ENCODE measurements at places on chromosomes 5 and 9. TPM values are rescaled to one million over a fixed set of nuclear protein-coding genes. Genes with fewer than 3 reads are reported as not detected.

Gene MOB3B
- total RNA-seq = 0.26 TPM

GRCh38 chr5:19987612-19988361 is at the start of gene CDH18:
Gene CDH18, minus strand, starts transcription at chr5:19988200. Its CDS starts 149,214 bp downstream, at chr5:19838986.
- no peak for DNase-seq
- no peaks in the 10 kb centered on the region for H3K27me3 ChIP-seq
- H3K36me3 ChIP-seq = no peaks in the 10 kb centered on the region
- no peak within 1 kb of the TSS for H3K4me3 ChIP-seq

Gene AFAP1L1
- total RNA-seq = not detected

GRCh38 chr9:121278477-121279261 is 10.7 kb downstream of the GSN start:
- DNase-seq = peak; percentile 17
- H3K27me3 ChIP-seq = peaks cover 3% of the 10 kb centered on the region
- H3K27ac ChIP-seq = no peak overlapping the region
- H3K4me1 ChIP-seq = peaks cover 6% of the 10 kb centered on the region
- H3K36me3 ChIP-seq = no peaks in the 10 kb centered on the region
- H3K4me3 ChIP-seq = no peak overlapping the region

DNA sequence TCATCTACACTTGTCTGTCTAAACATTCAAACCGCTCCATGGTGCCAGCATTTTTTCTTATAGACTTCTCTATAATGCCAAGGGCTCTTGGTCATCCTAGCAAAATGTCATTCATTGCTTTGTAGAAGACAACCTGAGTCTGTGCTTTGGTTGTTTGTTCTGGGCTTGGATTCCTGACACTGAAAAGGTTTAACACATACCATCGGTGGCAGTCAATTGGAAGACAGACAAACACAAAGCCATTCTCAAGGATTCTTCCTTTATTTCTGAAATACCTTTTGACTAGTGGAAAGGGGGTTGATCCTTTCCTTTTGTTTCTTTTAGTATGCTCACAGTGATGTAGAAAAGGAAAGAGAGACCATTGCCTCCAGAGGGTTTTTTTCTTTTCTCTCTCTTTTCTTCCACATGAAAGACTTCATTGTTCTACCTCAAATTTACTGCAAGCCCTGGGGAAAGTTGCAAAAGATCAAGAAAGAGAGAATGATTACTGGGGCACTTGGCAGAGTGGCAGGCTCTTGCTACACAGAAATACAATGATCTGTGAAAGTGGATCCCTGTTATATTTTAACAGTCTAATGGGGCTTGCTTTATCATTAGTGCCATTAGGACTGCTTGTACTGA is 66.4 kb upstream of the TMC1 start:
- H3K4me3 ChIP-seq = no peak overlapping the region
- DNase-seq = no peak
- H3K27ac ChIP-seq = no peak overlapping the region
- peaks cover 2% of the 10 kb centered on the region for H3K27me3 ChIP-seq
- H3K4me1 ChIP-seq = peaks cover 6% of the 10 kb centered on the region
- no peaks in the 10 kb centered on the region for H3K36me3 ChIP-seq

DNA sequence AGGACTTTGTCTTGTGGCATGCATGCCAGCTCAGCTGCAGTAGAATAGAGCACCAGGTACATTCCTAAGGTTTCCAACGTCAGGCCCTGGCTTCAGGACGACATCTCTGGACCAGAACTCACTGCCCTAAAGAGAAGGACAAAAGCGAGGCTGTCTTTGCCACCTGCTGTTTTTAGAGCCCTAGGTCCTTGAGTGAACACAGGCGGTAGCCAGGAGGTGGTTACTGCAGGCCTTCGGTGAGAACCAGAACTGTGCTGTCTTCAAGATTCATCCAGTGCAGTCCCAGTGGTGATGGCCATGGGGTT is 288.9 kb upstream of the CDH18 start:
- H3K4me3 ChIP-seq = no peak overlapping the region
- H3K36me3 ChIP-seq = no peaks in the 10 kb centered on the region
- H3K27ac ChIP-seq = no peak overlapping the region

GRCh38 chr5:150320044-150320613 is 17.4 kb upstream of the ARSI start:
- peaks cover 11% of the 10 kb centered on the region for H3K27me3 ChIP-seq
- no peaks in the 10 kb centered on the region for H3K36me3 ChIP-seq
- H3K4me3 ChIP-seq = no peak overlapping the region

DNA sequence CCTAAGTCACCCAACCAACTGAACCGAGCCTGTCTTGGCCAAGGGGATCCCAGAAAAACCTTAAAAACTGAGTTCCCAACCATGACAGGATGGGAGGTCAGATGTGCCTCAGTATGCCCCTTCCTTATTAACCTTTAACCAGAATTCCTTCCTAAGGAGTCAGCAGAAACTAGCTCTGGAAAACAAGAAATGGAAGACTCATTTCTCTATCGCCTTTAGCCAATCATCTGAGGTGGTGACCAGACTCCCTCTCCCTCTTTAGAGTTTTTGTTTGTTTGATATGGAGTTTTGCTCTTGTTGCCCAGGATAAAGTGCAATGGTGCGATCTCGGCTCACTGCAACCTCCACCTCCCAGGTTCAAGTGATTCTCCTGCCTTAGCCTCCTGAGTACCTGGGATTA is 37.5 kb downstream of the SLC28A3 start:
- H3K27ac ChIP-seq = no peak overlapping the region
- DNase-seq = no peak
- H3K27me3 ChIP-seq = no peaks in the 10 kb centered on the region
- peaks cover 46% of the 10 kb centered on the region for H3K4me1 ChIP-seq

Gene DCAF12
- 49.7 TPM for total RNA-seq

Gene SLC6A7
- not detected for total RNA-seq

Gene ARHGEF39
- total RNA-seq = 8.8 TPM

Gene PCDHA9
- not detected for total RNA-seq

DNA sequence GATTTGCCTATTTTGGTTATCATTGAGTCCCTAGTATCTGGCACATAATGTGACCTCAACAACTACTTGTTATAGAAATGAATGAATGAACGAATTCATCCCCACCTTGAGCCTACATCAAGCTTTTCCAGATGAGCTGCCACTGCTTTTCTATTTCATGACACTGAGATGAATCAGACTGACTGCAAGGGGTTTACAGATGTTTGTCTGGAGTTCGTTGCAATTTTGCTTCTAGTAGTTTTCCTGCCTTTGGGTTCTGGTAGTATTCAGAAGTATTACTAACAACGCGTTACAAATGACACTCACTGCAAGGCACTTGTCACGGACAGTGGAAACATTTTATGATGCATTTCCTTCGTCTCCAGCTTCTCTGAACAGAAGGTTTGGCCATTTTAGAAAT is 222.3 kb downstream of the CD180 start:
- peaks cover 13% of the 10 kb centered on the region for H3K36me3 ChIP-seq
- H3K4me3 ChIP-seq = no peak overlapping the region
- no peak for DNase-seq
- peaks cover 11% of the 10 kb centered on the region for H3K4me1 ChIP-seq
- H3K27ac ChIP-seq = no peak overlapping the region
- H3K27me3 ChIP-seq = no peaks in the 10 kb centered on the region

GRCh38 chr9:38079461-38080031 is 10.5 kb upstream of the SHB start:
- no peaks in the 10 kb centered on the region for H3K36me3 ChIP-seq
- no peak overlapping the region for H3K27ac ChIP-seq
- H3K4me1 ChIP-seq = no peaks in the 10 kb centered on the region
- no peak overlapping the region for H3K4me3 ChIP-seq
- H3K27me3 ChIP-seq = peaks cover 3% of the 10 kb centered on the region

DNA sequence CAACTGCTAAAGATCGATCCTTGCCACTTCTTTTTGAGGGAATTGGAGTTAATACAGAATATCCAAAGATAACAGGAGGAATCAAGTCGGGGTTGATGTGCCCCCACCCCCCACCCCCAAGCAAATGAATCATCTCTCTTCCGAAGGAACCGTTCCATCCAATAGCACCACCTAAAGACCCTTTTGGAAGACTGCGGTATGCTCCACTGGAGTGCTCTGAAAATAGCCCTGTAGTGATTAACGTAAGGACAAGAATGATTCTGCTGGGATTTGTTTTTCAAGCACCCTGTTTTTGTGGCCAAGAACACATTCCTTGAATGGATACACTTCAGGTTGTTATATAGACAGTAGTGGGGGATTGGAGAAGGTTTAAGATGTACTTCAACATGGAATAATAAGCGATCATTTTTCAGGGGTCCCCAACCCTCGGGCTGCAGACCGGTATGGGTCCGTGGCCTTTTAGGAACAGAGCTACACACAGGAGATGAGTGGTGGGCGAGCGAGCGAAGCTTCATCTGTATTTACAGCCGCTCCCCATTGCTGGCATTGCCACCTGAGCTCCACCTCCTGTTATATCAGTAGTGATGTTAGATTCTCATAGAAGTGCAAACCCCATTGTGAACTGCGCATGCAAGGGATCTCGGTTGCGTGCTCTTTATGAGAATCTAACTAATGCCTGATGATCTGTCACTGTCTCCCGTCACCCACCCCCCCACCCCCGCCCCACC is 44.5 kb upstream of the TMEM252 start:
- no peak overlapping the region for H3K4me3 ChIP-seq
- no peaks in the 10 kb centered on the region for H3K36me3 ChIP-seq
- peaks cover 6% of the 10 kb centered on the region for H3K27me3 ChIP-seq
- H3K4me1 ChIP-seq = peaks cover 11% of the 10 kb centered on the region
- DNase-seq = no peak

Gene FAM169A
- 3.5 TPM for total RNA-seq

DNA sequence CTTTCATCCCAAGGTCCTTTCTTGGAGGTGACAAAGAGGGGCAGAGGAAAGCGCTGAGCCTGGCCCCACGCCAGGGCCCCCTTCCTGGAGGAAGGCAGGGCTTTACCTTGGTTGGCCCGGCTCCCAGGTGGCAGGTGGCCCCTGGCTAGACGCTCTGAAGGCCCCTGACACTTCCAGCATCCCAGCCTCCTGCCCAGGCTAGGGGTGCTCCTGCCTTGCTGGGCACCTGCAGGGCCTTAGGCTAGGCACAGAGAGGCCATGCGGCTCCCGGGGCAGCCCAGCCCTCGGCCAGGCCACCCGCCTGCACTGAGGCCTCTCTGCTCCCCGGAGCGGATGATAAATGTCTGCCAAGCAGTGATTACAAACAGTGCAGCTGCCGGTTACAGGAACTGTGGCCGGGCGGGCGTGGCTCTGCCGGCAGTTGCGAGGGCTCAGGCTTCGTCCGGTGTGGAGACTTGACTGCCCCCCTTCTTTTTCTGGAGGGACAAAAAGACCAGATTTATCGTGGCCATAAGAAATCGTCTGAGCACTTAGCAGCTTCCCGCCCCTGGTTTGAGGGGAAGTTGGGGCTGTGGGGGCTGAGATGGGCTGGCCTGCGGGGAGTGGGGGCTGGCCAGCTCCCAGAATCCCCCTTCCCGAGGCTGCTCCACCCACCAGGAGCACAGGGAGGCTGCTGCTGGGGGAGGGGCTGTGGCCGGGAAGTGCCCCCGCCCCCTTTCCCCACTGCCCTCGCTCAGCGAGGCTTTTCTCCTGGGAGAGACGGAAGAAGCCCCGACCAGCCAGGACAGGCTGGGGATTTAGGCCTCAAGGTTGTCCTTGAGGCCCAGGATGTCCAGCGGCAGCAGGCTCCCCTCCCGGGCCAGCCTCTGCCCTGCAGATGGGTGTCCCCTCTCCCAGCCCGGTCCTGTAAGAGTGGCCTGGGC is 31.6 kb upstream of the UBAC1 start:
- H3K27me3 ChIP-seq = no peaks in the 10 kb centered on the region
- no peaks in the 10 kb centered on the region for H3K4me1 ChIP-seq
- peak; percentile 18 for DNase-seq
- no peak overlapping the region for H3K27ac ChIP-seq
- H3K4me3 ChIP-seq = no peak overlapping the region

DNA sequence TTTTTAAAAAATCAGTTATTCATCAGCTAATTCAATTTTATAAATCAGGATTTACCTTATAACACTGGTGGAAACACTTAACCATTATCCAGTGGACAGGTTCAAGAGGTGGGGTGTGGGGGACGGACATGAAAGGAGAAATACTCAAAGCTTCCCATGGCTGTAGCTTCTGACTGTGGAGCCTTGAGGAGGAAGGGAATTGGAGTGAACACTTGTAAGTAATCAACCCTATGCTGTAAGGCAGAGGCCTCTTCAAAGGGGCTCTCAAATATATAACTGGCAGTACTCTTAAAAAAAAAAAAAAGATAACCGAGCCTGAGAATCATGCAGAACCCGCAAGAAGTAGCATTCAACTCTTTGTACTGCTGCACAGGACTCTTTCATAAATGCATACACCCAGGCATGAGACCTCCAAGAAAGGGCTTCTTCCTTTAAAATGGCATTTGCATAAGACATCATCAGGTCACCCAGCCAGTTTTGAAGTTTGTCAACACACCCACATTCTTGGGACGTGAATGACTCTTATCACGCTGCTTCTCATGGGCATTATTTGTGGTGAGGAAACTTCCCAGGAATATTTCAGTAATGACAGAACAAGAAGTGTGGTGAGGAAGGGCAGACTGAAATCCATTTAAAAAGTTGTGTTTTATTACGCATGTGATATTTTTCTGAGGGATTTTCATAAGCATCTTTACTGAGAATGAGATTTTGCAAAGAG is 8.1 kb downstream of the OSMR start:
- no peak overlapping the region for H3K4me3 ChIP-seq
- no peak overlapping the region for H3K27ac ChIP-seq
- DNase-seq = no peak

GRCh38 chr9:36905101-36906066 is 128.7 kb downstream of the PAX5 start:
- H3K27ac ChIP-seq = no peak overlapping the region
- H3K36me3 ChIP-seq = no peaks in the 10 kb centered on the region
- no peak overlapping the region for H3K4me3 ChIP-seq
- H3K4me1 ChIP-seq = peaks cover 10% of the 10 kb centered on the region

Gene NKD2
- 3.2 TPM for total RNA-seq

DNA sequence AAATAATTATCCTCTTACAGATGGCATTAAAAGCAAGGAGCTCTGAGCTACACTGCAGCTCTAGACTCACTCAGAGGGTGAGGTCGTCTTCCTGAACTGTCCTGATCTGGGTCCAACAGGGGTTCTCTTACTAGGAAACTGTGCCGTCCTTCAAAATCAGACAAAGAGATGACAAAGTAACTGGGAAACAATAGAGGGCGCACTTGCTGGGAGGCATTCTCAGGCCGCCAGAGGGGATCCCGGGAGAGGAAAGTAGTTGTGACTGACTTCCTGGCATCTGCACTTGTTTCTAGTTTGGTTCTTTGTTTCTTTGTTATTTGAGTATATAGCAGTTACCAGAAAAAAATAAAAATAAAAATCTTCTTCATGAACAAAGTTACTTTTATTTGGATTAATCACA is 142.9 kb upstream of the MSX2 start:
- no peaks in the 10 kb centered on the region for H3K27me3 ChIP-seq
- DNase-seq = no peak
- H3K4me1 ChIP-seq = no peaks in the 10 kb centered on the region
- H3K27ac ChIP-seq = no peak overlapping the region

DNA sequence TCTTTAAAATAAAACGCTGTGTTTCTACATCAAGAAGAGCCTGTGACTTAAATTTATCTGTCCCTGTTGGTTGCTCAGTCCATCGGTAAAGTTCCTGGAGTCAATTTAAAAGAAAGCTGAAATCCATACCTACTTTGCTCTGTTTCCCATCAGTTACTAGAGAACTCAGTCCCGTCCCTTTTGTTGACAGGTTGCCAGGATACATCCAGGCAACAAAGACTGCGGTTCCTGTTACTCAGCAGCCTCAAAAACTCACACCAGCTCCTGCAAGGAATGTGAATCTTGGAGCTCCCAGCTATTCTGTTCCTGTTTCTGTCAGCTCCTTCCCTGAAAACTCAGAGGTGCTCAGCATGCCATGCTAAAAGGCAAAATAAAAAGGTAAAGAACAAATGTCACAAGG is at the start of gene ZNF474:
Gene ZNF474, plus strand, starts transcription at position 241 of the 400 bp plus-strand sequence. CDS start 22,445 bp downstream, outside the sequence.
- no peak for DNase-seq
- no peaks in the 10 kb centered on the region for H3K4me1 ChIP-seq
- H3K27me3 ChIP-seq = no peaks in the 10 kb centered on the region
- H3K4me3 ChIP-seq = no peak within 1 kb of the TSS
